ENCODE measurements at places on chromosomes 2 and 18. TPM values are rescaled to one million over a fixed set of nuclear protein-coding genes. Genes with fewer than 3 reads are reported as not detected.

The GNAL gene
- 0.05 TPM for total RNA-seq

The SLC14A1 gene
- not detected for total RNA-seq

The SLC19A3 gene
- total RNA-seq: not detected

The SRBD1 gene
- total RNA-seq: 17.9 TPM

The NOSTRIN gene
- total RNA-seq: 11.0 TPM

The KIF3C gene
- 10.2 TPM for total RNA-seq
